Stimulated activated CD4-positive, alpha-beta T cell treated with anti-CD3 and anti-CD28 coated beads, Interleukin-2, amount 100 ng/mL, for 24 hours (primary cell): ENCODE measurements at places on chromosomes 7 and 10.

GRCh38 chr7:73976761-73977618, 51.0 kb upstream of the ELN start:
- DNase-seq: no peak

DNA sequence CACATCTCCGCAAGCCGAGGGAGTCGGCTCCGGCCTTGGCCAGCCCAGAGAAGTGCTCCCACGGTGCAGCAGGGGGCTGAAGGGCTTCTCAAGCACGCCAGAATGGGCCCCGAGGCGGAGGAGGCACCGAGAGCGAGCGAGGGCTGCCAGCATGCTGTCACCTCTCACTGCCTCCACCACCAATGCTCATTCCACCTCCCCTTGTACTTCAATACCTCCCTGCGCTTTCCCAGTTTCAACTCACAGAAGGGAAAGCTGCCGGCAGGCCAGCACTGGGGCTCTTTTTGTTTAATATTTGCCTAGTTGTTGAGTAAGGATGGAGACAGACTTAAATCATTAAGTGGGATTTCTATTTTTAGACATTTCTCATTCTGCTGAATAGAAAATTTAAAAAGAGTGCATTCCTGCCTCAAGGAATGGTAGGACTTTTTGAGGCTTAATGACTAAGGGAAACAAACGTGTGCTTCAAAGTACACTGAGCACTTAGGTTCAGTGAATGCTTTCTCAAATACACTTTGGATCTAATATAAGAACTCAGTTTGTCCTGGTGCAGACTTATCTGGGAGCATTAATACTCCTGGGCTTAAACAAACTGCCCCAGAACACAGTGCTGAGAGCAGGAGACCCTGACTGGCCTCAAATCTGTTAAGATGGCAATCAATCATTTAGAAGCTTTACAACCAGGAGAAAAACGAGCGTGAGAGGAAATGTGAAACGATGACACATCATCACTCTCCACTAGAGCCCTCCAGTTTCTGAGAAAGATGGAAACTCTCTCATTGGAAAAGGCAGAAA, 131.2 kb downstream of the RALA start:
- no peak for DNase-seq

GRCh38 chr7:36395171-36395894, 5.7 kb downstream of the ANLN start:
- no peak for DNase-seq

DNA sequence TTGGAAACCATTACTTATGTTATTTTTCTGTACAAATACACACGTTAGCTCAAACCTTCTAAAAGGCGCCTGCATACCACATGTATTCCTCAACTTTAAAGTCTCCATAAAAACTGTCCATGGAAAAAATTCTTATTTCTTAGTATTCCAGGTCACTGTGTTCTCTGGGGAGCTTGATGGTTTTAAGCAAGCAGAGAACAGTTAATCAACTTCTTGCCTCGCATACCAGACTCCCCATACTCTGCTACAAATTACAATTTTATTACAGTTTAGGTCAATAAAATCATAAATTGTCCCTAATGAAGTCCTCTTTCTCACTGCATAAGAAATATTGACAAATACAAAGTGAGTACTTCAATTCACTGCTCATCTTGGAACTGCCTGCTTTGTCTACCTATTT, 77.0 kb upstream of the GPR22 start:
- no peak for DNase-seq

DNA sequence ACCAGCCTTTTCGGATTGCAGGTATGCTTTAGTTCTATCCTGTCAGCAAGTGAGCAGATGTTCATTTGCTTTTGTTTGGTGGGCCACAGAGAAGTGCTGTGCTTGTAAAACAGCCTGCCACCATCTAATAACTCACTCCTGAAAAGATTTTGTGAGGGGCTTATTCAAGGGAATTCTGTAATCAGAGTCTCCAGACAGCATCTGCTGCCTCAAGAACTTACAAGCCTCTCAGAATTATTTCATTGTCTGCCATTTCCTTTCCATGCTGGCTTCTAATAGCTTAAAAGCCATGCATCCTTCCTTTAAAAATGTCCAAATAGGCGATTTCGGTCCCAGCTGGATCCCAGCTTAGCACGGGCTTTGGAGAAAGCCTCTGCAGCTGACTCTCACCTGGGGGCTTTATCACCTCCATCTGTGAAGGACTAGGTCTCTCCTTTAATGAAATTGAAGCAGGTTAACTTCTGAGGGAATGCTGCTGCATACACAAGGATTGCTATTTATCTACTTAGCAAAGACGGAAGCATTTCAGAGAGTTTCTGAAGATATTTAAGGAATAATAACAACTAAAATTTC, 48.0 kb downstream of the MALRD1 start:
- DNase-seq: no peak

DNA sequence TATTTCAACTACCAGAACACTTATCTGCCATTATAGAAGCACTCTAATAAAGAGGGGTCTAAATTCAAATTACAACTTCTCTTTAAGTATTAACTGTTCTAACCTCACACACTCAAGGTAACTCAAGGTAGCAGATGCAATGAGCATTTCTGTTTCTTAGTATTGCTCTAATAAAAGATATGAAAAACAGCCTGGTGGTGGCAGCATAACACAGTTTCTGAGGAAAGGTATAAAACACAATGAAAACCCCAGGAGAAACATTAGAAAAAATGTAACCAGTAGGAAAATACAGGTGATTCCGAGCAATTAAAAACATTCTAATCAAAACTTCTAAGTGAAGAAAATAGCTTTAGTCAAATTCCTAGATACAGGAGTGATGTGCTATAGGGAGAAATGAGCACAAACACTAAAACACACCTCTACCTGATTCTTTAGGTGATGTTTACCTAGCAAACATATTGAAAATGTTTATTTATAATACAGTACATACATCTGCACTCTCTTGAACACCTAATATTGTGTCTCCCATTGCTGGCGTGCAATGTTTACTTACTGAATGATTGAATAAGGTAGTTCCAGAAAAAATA, 3.5 kb downstream of the MKRN1 start:
- DNase-seq: peak; percentile 63

GRCh38 chr10:86255405-86256251, 111.0 kb downstream of the GRID1 start:
- no peak for DNase-seq
